Spinal cord (tissue), 10 donors: ENCODE measurements at places on chromosomes 13 and 19.

GRCh38 chr13:29737061-29737460 is 113.4 kb downstream of the UBL3 start:
- DNase-seq: no peak
- H3K27ac ChIP-seq: no peak overlapping the region
- no peaks in the 10 kb centered on the region for H3K36me3 ChIP-seq

DNA sequence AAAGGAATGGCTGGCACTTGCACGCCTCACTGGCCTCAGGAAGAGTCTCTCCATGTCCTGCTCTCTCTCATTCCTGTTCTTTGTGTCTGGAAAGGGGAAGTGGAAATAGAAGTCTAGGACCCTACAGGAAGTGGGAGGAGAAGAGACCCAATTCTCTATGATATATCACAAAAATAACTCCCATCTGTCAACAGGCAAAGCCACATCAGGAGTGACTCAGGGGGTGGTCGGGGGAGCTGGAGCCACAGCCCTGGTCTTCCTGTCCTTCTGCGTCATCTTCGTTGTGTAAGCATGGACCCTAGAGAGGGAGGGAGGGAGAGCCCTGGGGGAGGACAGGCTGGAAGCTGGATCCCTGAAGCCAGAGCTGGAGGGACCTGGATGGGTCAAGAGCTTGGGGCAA is 3.0 kb downstream of the SIGLEC9 start:
- DNase-seq: no peak
- H3K36me3 ChIP-seq: no peaks in the 10 kb centered on the region
- no peaks in the 10 kb centered on the region for H3K27me3 ChIP-seq
- no peak overlapping the region for H3K27ac ChIP-seq
- H3K4me3 ChIP-seq: no peak overlapping the region
- no peaks in the 10 kb centered on the region for H3K4me1 ChIP-seq

GRCh38 chr19:54248016-54248601 is 5.5 kb upstream of the LILRA6 start:
- no peak overlapping the region for H3K4me3 ChIP-seq
- H3K27ac ChIP-seq: no peak overlapping the region
- H3K36me3 ChIP-seq: no peaks in the 10 kb centered on the region
- H3K27me3 ChIP-seq: no peaks in the 10 kb centered on the region

- no peaks in the 10 kb centered on the region for H3K4me1 ChIP-seq
- no peak overlapping the region for H3K4me3 ChIP-seq
- no peaks in the 10 kb centered on the region for H3K27me3 ChIP-seq
- H3K36me3 ChIP-seq: no peaks in the 10 kb centered on the region
Measured at GRCh38 chr13:39787086-39787487, 131.6 kb downstream of the COG6 start.

- H3K4me3 ChIP-seq: no peak overlapping the region
- H3K27ac ChIP-seq: no peak overlapping the region
- peaks cover 70% of the 10 kb centered on the region for H3K36me3 ChIP-seq
- DNase-seq: no peak
Measured at GRCh38 chr19:40252395-40252794, 25.9 kb upstream of the CCNP start.
